Esophagus mucosa (tissue), 1 donor: ENCODE measurements at places on chromosomes 16 and 17.

GRCh38 chr16:89517128-89517527, 8.9 kb downstream of the SPG7 start:
- no peak for ATAC-seq

GRCh38 chr16:30972872-30973271, 12.1 kb upstream of the HSD3B7 start:
- no peak for ATAC-seq

GRCh38 chr17:55605705-55606487, 94.6 kb upstream of the SMIM36 start:
- ATAC-seq = no peak

- no peak for ATAC-seq
Observed at GRCh38 chr17:66579556-66579955, 255.4 kb upstream of the CACNG5 start.

DNA sequence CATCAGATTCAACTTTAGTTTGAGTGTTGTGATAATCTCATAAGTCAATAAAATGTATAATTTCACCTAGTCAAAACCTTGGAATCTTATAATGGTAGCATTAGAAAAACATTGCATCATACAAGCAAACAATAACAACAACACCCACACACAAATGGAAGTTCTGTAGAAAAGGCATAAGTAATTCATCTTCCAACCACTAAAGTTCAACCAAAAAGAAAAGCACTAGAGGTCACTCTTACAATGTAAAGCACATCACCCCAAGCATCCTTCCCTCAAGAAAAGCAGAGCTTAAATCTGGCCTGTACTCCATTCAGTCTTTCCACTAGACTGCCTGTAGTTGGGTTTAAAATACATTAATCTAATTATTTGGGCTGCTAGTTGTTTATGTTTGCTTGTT, 1.8 kb downstream of the CNTNAP4 start:
- ATAC-seq = no peak

GRCh38 chr17:1312261-1312870, 32.9 kb downstream of the TRARG1 start:
- ATAC-seq = no peak

DNA sequence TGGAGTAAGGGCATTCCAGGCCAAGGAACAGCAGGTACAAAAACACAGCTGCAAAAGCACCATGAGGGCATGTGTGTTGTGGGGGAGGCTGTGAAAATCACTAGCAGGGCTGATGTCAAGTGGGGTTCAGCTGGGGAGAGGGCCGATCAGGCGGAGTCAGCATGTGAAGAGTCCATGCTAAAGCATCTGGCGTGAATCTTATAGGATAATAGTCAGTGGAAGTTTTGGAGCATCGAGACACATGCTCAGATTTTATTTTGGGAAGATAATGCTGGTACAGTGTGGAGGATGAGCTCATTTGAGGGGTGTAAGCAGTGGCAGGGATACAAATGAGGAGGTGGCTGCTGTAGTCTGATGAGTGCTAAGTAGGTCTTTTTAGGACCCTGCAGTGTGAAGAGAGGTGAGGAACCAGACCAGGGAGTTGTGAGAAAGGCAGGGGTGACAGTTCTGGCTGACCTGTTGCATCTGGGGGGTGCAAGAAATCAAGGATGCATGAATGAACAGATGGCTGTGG, 30.3 kb downstream of the MMD start:
- no peak for ATAC-seq

DNA sequence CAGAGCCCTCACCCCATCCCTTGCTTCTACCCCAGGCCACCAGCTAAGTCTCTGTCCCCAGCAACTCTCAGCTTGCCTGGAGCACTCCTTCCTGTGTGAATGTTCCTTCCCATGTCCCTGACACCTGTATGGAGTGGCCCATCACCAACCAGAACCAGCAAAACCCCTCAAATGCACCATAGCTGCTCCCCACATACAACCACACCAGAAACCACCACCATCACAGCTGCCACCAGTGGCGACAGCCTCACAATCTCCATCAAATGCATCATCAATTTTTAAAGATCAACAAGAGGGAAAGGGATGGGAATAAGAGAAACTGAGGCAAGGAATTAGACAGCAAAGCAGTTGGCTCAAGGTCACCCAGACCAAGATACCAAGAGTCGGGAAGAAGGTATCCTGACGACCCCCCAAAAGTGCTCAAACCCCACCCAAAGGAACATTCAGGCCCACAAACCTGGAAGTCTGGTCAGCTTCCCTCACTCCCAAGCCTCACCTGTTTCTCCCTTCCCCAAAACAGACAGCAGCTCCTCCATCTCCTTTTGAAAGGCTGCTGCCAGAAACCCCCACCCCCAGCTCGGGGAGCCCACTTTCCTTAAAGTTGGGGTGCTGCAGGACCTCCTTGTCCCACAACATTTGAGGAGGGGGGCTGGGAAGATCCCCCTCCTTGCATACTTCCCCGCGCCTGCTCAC, 1.8 kb downstream of the SRCIN1 start:
- no peak for ATAC-seq

- ATAC-seq = no peak
Observed at GRCh38 chr17:66207936-66208335, 16.0 kb upstream of the CEP112 start.

DNA sequence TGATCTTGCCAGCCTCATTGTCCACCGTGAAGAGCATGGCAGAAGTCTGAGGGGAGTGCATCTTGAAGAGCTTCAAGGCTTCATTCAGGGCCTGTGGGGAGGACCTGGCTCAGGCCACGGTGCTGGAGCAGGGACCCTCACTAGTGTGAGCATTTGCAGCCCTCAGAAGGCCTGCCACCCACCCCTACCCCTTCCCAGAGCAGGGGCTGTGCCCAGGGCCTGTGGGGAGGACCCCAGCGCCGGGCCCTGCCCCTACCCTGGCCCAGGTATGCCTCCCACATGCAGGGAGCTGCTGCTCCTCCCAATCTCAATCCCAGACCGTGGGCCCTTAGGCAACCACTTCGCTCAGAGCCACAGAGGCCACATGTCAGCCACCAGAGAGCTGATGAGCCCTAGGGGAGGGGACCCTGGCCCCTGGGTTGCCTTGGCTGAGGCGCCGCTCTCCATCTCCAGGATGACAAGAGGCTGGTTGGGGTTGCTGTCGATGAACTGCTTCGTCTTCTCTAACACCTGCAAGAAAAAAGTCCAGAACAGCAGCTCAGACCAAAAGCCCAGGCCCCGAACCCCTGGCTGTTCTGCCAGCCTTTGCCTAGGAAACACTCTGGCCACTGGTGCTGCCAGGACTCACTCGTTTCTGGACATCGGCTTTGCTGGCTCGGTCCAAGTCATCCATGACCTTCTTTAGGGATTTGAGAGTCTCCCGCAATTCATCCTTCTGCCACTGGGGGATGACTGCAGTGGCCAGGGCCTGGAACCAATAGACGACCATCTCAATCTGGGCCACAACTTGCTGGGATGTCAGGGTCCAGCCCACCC, 1.8 kb upstream of the EXOSC6 start:
- no peak for ATAC-seq

- ATAC-seq = no peak
Observed at GRCh38 chr16:83973581-83974385, 5.7 kb downstream of the NECAB2 start.

- no peak for ATAC-seq
Observed at GRCh38 chr16:77077256-77077922, 113.6 kb upstream of the MON1B start.

DNA sequence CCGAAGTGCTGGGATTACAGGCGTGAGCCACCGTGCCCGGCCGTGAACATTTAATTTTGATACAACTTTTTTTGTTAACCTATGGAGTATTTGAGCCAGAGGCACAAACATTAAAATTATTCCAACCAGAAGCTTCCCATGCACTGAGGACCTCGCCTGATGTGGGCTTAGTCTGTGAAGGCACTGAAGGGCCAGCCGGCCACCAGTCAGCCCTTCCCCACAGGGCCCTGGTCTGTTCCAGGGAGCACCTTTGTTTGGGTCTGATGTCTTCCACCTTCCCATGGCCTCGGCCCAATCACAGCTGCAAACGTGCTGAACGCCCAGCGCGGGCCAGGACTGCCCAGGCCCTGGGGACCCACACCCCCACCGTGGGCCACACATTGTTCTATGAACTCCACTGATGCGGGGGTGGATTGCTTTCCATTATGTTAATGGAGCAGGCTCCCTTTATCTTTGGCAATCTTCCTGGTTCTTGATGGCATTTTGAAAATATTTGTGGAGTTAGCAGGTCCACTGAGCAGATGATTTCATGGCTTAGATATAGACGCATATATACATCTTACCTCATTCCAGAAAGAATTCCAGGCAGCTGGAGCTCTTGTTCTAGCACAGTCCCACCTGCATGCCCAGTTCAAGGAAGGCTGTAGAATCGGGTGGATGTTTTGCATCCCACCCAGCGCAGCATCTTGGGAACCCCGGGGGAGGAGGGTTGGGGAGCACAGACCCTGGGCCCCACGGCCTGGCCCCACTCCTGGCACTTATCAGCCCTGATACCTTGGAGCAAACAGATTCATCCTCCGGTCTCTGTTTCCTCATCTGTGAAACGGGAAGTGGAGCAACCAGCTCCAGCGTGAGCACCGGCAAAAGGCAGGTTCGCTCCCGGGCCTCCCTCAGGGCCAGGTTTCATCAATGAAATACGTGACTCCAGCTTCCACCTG, 14.5 kb downstream of the SPIRE2 start:
- ATAC-seq = peak; percentile 18

DNA sequence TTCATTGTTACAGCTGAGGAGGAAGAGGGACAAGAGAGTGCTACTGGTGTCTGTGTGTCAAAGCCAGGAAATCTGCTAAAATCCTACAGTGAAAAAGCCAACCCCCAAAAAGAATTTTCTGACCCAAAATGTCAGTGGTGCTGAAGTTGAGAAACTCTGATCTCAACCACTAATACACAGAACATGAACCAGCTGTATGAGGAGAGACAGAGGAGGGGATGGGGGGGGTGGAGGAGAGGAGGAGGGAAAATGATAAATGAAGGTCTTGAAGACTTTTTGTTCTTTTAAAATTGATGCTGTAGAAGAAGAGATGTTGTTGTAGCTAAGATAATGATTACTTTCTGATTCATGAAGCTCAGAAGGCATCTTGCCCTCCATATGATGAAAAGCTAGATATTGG, 27.4 kb upstream of the CDRT4 start:
- ATAC-seq = no peak

- no peak for ATAC-seq
Observed at GRCh38 chr17:47873200-47874090, 22.5 kb upstream of the SP6 start.

- ATAC-seq = no peak
Observed at GRCh38 chr16:78761427-78761826, 662.0 kb downstream of the WWOX start.

DNA sequence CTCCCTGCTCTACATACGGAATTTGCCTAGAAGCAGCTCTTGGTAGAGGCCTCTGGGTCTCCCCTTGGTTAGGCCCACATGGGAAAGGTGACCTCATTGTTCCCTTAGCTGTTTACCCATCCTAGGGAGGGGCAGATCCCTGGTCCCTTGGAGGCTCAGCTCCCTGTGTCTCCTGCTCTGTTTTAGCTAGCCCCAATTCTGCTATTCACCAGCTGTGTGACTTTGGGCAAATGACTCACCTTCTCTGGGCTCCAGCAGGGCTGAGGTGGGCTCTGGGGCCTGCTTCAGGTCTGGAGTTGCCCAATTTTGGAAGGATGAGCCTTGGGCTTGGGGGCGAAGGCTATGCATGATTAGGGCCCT, 3.9 kb downstream of the ABCC3 start:
- peak; percentile 4 for ATAC-seq

DNA sequence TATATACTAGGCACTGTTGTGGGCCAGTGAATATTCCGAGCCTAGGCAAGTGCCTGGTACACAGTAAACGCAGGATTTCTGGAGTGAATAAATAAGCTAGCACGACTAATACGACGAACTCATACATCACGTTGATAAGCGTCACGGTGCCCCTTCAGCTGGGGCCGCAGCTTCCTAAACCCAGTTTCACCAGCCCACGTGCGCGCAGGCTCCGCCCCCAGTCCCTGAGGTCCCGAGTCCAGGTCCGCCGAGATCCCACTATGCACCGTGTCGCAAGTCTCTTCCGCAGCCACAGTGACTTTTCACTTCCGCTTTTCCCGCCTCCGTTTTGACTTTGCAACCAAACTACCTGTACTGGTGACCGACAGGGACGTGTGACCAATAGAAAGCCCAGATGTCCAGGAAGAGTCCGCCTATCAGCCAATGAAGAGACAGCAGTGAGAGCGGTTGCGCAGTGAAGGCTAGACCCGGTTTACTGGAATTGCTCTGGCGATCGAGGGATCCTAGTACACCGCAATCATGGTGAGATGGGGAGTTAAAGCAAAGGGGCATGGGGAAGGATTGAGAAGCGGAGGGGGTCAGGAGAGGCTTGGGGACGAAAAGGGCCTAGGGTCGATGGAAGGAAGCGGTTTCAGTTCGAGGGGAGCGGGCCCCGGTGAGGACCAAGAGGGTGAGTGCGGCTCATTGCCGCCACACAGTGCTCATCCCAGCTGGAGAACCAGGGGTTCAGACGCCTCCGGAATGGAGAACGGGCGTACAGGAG, at the start of gene PSMB3:
TSS of gene PSMB3 (plus strand) at position 434 of the 763 bp plus-strand sequence. CDS start at position 520, 86 bp downstream.
- peak; percentile 85 for ATAC-seq

GRCh38 chr16:79628988-79629387, 28.5 kb upstream of the MAF start:
- no peak for ATAC-seq
